Lung (tissue), 17 donors: ENCODE measurements at places on chromosomes 2 and 18. TPM values are rescaled to one million over a fixed set of nuclear protein-coding genes. Genes with fewer than 3 reads are reported as not detected.

DNA sequence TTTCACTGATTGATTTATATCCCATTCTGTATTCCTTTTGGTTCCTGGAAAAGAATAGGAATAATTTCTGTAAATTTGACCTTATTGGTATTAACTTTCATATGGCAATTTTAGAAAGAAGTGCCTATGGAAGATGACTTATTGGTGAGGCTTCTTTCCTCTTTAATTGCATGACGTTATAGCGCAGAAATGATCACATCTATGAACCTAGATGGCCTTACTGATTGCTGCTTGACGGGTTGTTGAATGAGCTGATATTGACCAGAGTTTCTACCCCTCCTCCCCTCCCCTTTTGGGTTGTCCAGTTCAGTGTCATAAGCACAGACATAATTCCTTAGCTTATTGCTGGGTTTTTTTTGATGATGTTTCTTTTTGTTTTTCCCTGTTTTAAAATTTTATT lies 14.6 kb downstream of the ACSL3 start:
- no peak overlapping the region for H3K27ac ChIP-seq
- H3K4me1 ChIP-seq: peaks cover 3% of the 10 kb centered on the region
- no peak overlapping the region for H3K4me3 ChIP-seq
- H3K27me3 ChIP-seq: no peaks in the 10 kb centered on the region
- no peak for DNase-seq
- no peaks in the 10 kb centered on the region for H3K36me3 ChIP-seq

DNA sequence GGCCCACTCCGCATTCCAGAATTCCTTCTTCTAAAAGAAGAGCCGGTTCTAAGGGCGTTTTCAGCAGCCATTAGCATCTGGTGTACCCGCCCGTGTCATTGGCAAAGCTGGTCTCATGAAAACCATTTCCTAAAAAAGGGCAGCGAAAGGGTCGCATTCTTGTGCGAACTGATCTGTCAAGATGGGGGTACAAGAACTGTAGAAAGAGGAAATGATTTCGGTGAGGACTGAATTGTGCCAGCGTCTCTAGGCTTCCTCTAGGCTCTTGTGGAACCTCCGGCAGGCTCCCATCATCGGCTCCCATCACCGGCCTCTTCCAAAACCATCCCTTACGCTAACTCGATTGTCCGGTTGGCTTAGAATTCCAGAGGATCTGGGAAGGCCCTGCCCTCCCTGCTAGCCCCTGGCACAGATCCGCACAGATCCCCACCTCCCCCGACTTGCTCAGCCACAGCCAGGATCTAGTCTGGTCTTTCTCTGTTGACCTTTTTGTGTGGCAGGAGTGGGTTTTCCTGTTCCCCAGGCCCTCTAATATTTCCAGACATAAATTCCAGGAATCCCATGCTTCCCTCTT lies 1.3 kb downstream of the RAB31 start:
- H3K27ac ChIP-seq: peak overlapping the region; percentile 90
- H3K36me3 ChIP-seq: no peaks in the 10 kb centered on the region
- no peaks in the 10 kb centered on the region for H3K27me3 ChIP-seq
- H3K4me1 ChIP-seq: peaks cover 3% of the 10 kb centered on the region
- peak; percentile 52 for DNase-seq
- peak overlapping the region; percentile 80 for H3K4me3 ChIP-seq

GRCh38 chr2:71238089-71238488 lies 11.2 kb upstream of the PAIP2B start:
- H3K27me3 ChIP-seq: no peaks in the 10 kb centered on the region
- no peak overlapping the region for H3K4me3 ChIP-seq
- DNase-seq: no peak
- no peaks in the 10 kb centered on the region for H3K36me3 ChIP-seq
- peak overlapping the region; percentile 1 for H3K27ac ChIP-seq
- H3K4me1 ChIP-seq: no peaks in the 10 kb centered on the region

Gene ASPRV1
- polyA plus RNA-seq: 1.1 TPM

Gene FSIP2
- polyA plus RNA-seq: 0.03 TPM

Gene CABLES1
- polyA plus RNA-seq: 10.3 TPM
